ENCODE measurements at places on chromosomes 5 and 9.

DNA sequence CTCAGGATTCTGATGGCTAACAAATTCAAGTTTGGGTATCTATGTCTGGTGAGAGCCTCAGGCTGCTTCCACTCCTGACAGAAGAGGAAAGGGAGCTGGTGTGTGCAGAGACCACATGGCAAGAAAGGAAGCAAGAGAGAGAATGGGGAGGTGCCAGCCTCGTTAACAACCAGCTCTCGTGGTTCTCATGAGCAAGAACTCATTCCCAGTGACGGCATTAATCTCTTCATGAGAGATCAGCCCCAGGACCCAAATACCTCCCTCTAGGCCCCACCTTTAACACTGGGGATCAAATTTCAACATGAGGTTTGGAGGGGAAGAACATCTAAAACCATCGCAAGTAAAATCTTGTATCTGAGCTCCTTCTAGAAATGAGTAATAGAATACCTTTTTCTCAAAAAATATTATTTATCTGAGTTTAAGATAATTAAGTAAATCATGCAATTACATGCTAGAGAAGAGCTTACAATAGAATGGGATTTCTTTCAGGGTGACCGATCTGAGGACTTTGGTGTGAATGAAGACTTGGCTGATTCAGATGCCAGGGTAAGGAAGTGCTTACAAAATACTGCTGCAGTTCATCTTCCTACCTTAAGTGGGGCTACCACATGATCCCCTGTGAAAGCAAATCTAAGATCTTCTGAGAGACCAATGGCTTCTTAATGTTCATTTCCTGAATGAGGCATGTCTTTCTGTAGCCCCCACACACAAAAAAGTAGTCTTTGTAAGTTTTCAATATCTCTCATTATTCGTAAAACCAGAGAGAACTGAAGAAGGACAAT is 11.5 kb downstream of the ANXA1 start:
- no peak for DNase-seq

- DNase-seq: no peak
These were observed 21.9 kb upstream of the SPRY4 start for GRCh38 chr5:142346706-142347105.

DNA sequence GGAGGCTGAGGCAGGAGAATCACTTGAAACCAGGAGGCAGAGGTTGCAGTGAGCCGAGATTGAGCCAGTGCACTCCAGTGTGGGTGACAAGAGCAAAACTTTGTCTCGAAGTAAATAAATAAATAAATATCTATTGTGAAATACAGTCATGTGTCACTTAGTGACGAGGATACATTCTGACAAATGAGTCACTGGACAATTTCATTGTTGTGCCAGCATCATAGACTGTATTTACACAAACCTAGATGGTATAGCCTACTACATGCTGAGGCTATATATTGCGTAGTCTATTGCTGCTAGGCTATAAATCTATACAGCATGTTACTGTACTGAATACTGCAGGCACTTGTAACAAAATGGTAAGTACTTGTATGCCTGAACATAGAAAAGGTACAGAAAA is 61.1 kb upstream of the CCL21 start:
- no peak for DNase-seq

- DNase-seq: no peak
These were observed 40.9 kb upstream of the POC5 start for GRCh38 chr5:75758116-75758515.

DNA sequence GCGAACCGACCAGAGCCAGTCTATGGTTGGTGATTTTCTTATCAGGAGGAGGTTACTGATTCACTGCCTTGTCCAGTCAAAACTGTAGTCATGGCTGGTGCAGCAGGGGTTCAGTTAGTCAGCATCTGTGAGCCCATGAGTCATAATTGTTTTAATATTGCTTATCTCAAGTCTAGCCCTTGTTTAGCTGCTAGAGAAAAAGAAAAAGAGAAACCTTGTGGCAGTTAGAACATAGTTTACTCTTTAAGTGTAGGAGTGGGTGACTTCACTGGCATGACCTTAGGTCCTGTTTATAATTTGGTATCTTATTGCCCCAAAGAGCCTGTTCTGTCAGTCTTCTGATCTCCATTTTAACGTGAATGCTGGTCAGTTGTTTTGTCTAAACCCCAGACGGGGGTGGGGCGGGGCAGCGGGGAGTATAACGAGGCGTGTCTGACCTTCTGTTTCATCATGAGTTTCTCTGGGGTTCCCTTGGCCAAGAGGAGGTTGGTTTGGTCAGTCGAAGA is 76.9 kb upstream of the NFIL3 start:
- no peak for DNase-seq

- DNase-seq: peak; percentile 6
These were observed 809 bp downstream of the MCCC2 start for GRCh38 chr5:71587766-71588532.

DNA sequence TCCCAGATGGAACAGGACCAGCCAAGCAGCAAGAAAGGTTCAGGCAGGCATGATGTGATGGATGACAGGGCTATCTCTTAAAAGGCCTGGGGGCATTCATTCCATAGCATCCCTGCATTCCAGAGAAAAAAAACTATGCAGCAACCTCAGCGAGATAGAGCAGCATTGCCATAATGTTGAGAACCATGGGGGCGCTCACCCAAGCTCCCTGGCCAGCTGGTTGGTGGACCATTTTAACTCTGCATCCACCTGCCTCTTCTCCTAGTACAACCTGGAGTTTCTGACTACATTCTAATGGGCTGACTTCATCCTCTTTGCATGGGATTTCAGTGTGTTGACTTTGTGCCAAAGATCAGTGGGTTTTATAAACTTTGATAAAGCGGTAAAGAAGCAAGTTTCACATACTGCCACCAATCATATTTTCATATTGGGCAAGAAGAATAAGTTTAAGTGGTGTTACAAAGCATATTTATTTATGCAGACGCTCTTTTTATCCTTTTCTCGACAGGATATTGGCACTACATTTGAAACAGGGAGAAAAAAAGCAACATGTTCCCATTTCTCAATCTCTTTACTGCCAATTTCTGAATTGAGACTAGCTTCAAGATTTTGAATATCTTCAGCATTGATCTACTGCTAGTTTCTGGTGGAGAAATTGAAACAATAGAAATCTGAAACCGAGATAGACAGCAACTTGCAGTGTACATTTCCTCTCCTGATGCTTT is 378.3 kb upstream of the WWC1 start:
- DNase-seq: no peak

GRCh38 chr9:130929571-130930038 is 9.4 kb downstream of the FIBCD1 start:
- no peak for DNase-seq

DNA sequence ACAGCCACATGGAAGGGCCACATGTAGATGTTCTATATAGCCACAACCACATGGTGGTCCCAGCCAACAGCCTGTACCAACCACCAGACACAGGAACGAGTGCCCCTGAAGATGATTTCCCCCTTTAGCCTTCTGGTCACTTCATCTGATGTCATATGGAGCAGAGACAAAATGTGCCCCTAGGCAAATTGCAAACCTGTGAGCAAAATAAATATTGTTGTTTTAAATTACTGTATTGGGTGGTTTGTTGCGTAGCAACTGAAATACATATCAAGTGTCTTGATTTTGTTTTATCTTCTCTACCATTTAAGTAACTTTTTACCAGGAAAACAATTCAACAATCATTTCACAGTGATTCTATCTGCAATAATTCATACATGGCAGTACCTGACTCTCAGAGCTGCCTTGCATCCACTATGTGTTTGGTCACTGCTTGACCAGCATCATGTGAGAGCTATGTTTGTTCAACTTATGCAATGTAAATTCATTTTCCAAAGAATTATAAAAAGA is 142.5 kb upstream of the VLDLR start:
- DNase-seq: no peak

DNA sequence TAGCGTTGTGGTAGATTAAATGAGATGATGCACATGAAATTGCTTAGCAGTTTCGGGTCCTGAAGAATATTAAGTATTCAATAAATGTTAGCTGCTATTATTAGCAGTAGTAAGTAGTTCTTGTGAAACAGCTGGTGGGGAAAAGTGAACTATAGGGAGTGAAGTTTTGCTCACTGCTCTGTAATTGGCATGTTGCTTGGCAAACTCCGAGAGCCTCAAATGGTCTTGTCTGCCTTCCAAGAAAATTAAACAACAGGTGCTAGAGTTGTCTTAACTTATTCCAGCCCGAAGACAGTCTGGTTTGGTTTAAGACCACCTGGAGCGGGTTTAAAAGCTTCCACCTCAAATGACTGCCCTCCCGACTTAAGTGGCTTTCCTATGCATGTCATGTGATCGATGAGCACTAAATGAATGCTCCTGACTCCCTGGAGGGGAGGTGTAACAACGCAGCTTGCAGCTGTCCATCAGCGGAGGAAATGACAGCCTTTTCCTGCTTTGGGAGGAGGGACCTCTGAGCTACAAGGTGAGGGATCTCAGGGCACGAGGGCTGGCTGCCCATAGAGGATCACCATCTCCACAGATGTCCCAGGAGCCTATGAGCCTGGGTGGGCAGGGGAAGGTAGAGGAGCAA is 202.9 kb upstream of the PANK3 start:
- DNase-seq: no peak

DNA sequence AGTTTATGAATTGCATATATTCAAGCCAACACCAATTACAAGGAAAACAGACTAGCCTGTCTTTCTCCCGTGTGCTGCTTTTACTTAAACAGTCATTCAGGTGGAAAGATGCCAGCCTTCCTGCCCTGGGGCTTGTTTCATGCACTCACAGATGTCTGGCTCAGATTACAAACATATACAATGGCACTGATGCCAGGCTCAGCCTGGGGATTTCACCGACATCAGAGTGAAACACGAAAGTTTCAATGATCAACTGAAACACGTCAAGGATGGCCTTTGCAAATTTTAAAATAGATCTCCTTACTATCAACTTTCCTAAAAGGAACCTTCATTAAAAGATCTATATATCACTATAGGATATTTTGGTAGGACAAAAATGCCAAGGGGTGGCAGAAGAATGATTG is 1576.5 kb downstream of the EFNA5 start:
- DNase-seq: no peak

GRCh38 chr5:150434464-150434863 is 15.1 kb downstream of the RPS14 start:
- no peak for DNase-seq

GRCh38 chr5:149264439-149265067 is 7.1 kb upstream of the AFAP1L1 start:
- DNase-seq: no peak

DNA sequence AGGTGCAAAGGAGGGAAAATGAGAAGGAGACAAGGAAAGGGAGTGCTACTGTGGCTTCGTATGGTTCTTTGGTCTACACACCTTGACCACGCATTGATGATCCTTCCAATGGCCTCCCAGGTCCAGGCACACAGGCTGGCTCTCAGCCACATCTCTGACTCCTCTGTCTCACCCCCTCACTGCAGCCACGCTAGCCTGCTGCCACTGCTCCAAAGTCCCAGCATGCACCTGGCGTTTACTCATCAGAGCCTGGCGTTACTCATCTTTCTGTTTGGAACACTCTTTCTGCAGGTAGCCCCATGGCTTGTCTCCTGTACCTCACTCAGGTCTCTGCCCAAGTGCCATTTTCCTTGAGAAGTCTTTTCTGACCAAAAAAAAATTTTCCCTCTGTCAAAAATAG is 195.5 kb downstream of the SNCAIP start:
- DNase-seq: no peak

DNA sequence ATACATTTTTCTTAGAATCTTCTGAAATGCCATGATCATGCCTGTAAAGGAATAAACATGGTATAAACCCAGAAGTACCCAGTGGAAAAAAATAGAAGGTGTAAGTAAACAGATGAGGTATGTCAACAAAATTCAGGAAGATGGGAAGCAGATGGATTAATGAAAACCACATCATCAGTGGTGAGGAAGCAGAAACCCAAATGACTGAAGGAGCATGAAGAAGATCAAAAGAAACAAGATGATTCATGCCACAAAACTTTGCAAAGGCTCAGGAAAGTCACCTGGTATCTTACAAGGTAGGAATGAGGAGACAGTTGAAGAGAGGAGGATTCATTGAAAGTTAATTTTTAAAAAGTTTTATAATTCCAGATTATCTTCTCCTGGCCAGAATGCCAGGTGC is 132.8 kb upstream of the PAPPA start:
- no peak for DNase-seq

DNA sequence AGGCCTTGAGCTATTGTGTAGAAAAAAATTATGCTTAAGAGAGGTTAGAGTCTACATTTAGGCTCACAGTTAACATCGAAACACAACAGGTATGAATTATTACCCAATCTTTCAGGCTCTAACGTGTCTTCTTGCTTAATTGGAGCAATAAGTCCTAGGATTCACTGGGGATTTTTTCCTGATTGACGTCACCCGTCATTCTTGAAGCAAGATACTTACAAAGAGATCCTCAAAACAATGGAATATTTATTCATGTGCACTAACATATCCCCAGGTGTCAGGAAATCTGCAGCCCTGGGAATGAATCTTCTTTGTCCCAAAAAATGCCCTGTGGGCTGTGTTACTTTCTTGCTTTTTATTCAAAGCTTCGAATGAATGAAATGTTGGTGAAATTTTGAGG is 413.5 kb downstream of the NFIB start:
- no peak for DNase-seq

DNA sequence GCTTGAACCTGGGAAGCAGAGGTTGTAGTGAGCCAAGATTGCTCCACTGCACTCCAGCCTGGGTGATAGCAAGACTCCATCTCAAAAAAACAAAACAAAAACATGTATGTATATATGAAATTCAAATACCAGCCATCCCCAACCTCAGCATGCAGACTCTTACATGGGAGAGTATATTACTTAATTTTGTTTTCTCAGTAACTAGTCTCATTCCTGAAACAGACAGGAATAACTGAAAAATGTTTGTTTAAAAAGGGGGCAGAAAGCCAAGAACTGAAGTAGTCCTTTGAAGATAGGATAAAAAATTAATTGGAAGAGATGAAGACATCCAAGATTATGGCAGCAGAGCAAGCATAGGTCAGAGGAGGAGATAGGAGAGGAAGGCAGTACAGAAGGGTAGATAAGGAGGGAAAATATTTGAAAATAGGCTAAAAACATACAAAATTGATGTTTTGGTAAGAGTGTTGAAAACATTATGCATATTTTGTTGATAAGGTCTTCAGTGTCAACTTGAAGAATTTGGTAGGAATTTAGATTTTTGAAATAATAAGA is 309.9 kb downstream of the MAT2B start:
- DNase-seq: no peak

DNA sequence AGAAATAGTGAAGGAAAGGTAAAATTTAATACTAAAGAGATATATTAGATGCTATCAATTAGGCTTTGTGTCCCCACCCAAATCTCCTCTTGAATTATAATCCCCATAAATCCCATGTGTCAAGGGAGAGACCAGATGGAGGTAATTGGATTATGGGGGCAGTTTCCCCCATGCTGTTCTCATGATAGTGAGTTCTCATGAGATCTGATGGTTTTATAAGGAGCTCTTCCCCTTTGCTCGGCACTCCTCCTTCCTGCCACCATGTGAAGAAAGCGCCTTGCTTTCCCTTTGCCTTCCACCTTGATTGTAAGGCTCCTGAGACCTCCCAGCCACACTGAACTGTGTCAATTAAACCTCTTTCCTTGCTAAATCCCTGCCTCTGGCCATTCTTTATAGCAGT is 697.0 kb upstream of the RGMB start:
- DNase-seq: no peak

Data from hematopoietic multipotent progenitor cell treated with erythropoietin and hydrocortisone succinate and interleukin-3 and kit ligand, for 15 days (in vitro differentiated cells).